ENCODE measurements at places on chromosomes 3 and 15.

GRCh38 chr3:69144631-69145245 lies 22.3 kb upstream of the LMOD3 start:
- no peak for DNase-seq

DNA sequence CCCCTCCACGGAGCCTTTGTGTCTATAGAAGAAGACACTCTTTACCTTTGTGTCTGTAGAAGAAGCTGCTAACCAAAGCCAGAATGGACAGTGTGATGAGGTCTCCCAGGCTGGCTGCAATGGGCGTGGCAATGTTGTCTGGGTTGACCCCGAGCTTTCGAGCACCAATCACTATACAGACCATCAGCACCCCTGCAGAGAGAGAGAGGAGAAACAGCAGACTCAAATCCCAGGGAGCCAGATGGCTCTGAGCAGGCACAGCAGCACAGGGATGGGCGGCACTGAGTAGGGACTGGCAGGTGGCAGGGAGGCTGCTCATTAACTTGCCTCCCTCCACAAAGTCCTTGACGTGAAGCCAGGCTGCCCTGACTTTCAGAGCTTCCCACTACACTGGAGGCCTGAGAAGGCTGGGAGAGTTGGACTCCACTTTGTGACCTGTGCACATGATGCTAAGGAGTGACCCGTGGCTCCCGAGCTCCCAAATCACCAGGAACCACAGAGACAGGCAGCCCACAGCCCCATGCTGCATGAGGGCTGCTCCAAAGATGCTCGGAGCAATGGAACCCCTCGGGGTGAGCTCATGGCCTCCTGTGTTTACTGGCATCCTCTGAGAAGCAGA lies 53.9 kb downstream of the ROPN1B start:
- DNase-seq: no peak

GRCh38 chr3:121567649-121568048 lies at the start of gene ARGFX:
Gene ARGFX, plus strand, starts transcription at chr3:121567949. Its CDS starts 2,765 bp downstream, at chr3:121570714.
- DNase-seq: no peak

GRCh38 chr3:136819731-136820679 lies 1.1 kb downstream of the SLC35G2 start:
- DNase-seq: peak; percentile 24

DNA sequence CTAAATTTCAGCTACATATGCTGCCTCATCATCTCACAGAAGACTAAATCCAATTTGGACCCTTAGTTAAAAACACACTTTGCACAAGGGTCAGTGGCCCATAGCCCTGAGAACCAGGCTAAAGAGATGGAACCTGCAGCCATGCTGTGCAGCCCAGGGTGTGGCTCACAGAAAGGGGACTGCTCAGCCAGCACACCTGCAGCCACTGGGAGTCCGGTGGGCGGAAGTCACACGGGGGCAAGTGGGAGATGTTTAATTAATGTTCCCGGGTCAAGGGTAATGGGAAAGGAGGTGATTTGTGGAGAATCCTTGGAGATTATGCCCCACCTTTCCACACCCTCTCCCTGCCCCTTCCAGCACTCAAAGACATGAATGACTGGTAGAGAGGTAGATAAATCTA lies 467.4 kb downstream of the EPHB1 start:
- DNase-seq: no peak

All from activated CD4-positive, alpha-beta T cell treated with anti-CD3 and anti-CD28 coated beads, Interleukin-10, Interleukin-2, amounts not matched to agents 100 ng/mL and 50 ng/mL, durations not matched to agents 16 hours and 8 hours (primary cell).